Activated CD4-positive, alpha-beta T cell treated with anti-CD3 and anti-CD28 coated beads, Interleukin-2, Interleukin-4, amounts not matched to agents 100 ng/mL and 50 ng/mL, durations not matched to agents 16 hours and 8 hours (primary cell): ENCODE measurements at places on chromosomes 16 and 17.
A peak's percentile ranks its signal among the peaks of the same experiment; 100 is the strongest.

DNA sequence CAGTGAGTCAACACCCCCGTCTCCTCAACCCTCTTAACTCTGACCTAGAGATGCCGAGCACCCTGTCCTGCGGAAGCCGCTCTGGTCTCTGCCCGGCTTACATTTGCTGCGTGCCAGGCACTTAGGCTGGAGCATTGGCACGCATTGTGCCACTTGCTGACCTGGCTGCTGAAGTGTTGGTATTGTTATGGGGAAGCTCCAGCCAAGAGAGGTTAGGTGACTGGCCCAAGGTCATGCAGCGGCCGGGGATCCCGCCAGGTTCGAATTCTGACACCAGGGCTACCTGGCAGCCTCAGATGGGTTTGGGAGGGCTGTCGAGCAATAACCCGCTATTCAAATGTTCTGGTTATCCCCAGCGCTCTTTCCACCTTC, 5.0 kb upstream of the HSD17B1 start:
- no peak for DNase-seq

- DNase-seq, result no peak
Observed at GRCh38 chr17:28100251-28100650, 57.8 kb downstream of the NLK start.

GRCh38 chr16:27383556-27384243, 18.3 kb upstream of the IL21R start:
- no peak for DNase-seq

- DNase-seq, result no peak
Observed at GRCh38 chr17:33330877-33331276, 37.8 kb upstream of the ASIC2 start.

GRCh38 chr16:845351-845745, 44.8 kb upstream of the GNG13 start:
- no peak for DNase-seq

DNA sequence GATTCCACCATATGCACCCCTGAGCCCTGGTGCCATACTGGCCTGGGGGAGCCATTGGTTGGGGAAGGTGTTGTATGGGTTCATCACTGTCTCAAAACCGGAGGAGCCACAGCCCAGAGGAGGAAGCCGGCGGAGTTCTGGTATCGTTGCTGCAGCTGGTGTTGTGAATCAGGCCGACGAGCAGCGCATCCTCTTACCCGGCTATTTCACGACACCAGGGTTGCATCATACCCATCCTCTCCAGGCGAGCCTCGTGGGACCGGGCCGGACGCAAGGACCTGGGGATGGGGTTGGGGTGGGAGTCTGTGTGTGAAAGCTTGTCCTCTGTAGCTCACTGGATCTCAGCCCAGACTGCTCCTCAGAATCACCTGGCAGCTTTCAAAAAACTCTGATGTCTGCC, 6.6 kb upstream of the SLC12A3 start:
- no peak for DNase-seq

GRCh38 chr17:80166446-80166845, 3.4 kb upstream of the CARD14 start:
- no peak for DNase-seq

DNA sequence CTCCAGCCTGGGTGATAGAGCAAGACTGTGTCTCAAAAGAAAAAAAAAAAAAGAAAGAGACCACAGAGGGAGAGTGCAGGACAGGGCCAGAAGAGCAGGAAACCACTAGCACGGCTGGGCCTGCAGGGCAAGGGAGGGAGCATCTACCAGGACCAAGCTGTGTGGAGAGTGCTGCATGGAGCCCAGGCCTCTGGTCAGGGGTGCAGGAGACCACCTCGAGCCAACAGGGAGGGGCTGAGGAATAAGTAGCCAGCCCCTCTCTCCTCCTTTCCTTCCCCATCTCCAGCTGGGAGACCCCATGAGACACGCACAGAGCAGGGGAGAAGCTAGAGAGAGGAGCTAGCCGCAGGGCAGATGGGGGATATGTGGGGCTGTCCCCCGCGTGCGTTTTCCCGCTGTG, 67.0 kb upstream of the DNAH17 start:
- no peak for DNase-seq

DNA sequence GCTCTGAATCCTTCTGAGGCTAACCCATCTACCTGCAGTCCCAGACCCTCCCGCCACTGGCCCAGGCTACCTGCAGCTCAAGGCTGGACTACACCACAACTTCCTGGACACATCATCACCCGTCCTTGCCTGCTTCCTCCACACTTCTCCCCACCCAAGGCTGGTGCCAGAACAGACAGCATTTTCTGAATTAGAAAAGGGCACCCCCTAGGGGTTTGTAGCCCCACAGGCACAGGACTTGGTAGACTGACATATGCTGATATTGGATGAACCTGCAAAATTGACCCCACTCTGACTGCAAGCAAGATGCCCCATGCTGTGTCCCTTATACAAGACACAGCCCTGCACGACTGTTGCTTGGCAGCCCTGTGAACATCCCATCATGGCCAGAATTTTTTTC, 271.5 kb upstream of the C16orf82 start:
- peak; percentile 28 for DNase-seq

- DNase-seq, result no peak
Observed at GRCh38 chr16:87982581-87983041, 31.4 kb downstream of the BANP start.

- no peak for DNase-seq
Observed at GRCh38 chr16:609984-610383, 20.1 kb downstream of the RAB40C start.

GRCh38 chr17:9944704-9945103, 39.6 kb upstream of the RCVRN start:
- DNase-seq, result no peak

- DNase-seq, result no peak
Observed at GRCh38 chr17:63335831-63336230, 110.3 kb downstream of the CYB561 start.

- peak; percentile 10 for DNase-seq
Observed at GRCh38 chr17:31596382-31597323, 205.2 kb downstream of the RAB11FIP4 start.

DNA sequence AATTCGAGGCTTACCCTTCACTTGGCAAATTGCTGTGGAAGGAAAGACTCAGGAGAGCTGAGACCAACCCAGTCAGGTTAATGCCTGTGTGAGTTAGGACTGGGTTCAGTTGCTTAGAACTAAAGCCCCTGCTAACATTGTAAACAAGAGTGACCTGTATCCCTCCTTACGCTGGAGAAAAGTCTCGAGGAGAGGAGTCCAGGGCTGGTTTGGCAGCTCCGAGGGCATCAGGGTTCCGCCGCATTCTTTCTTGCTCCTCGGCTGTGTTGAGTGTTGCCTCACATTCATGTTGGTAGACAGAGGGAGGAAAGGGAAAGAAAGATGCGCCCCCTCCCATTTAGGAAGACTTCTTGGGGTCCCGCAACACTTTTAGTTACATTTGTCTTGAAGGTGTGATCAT, 18.5 kb downstream of the VPS35L start:
- DNase-seq, result no peak

GRCh38 chr16:58264961-58265479, 29.8 kb downstream of the PRSS54 start:
- peak; percentile 29 for DNase-seq

- DNase-seq, result no peak
Observed at GRCh38 chr16:79537584-79537983, 63.0 kb downstream of the MAF start.

- DNase-seq, result no peak
Observed at GRCh38 chr17:13106171-13106570, 88.3 kb upstream of the ELAC2 start.

- peak; percentile 16 for DNase-seq
Observed at GRCh38 chr16:78743556-78743955, 644.1 kb downstream of the WWOX start.

DNA sequence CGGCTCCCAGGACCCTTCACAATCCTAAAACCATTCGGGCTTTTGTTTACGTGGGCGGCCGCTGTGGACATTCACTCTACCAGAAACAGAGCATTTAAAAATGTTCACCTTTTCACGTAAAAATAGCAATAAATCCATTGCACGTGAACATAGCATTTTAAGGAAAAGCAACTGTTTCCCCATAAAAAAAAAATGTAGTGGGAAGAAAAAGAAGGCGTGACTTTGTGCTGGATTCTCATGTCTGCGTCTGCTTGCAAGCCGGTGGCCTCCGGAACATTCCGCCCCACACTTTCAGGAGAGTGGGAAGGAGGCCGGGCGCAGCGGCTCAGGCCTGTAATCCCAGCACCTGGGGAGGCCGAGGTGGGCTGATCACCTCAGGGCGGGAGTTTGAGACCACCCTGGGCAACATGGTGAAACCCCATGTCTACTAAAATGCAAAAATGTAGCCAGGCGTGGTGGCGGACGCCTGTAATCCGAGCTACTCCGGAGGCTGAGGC, 13.4 kb upstream of the GNG13 start:
- DNase-seq, result no peak

DNA sequence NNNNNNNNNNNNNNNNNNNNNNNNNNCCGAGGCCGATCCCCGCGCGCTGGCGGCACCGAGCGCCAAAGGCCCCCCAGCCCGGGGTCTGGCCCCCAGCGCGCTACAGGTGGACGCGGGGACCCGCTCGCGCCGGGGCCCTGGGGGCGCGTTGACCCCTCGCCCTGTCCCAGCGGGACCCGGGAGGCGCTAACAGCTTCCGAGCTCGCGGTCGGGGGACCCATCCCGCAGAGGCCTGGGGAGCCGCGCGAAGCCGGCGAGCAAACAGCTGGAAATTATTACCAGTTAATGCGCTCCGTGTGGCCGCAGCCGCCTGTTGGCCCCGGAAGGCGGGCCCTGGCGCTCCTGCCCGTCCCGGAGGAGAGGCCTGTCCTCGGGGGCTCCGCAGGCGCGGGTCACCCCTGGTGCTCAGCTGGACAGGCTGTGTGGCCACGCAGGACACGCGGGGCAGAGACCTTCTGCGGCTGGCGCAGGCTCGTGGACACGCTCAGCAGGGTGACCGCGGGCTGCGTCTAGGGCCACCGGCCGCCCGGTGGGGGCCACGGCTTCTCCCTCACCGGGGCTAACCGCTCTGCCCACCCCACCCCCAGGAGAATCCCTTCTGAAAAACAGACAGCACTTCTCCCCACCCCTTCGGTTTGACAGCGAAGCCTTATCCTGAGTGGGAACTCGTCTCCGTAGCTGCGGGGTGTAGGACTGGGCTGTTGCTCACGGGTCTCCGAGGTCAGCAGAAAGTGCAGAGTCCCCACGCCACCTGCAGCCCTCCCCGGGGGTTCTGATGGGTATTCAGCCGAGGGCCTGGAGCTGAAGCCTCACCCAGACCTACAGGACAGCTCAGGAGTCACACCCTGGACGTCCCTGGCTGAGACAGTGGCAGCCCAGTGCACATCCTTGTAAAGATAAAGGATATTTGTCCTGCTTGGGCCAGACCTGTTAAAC, 138.7 kb upstream of the RPH3AL start:
- no peak for DNase-seq

DNA sequence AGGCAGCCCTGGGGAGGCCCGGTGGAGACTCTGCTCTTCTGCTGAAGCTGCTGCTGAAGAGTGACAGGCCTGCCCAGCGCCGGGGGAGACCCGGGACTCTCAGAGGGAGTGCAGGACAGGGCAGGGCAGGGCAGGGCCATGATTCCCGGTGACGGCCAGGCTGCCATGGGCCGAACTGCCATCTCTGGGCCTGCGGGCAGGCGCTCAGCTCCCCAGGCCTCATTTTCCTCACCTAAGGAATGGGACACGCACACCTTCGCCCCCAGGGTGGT, 22.6 kb upstream of the SSTR5 start:
- DNase-seq, result no peak

- DNase-seq, result no peak
Observed at GRCh38 chr17:37273409-37274051, 102.3 kb upstream of the C17orf78 start.

GRCh38 chr16:28062847-28063521, 530 bp downstream of the GSG1L start:
- DNase-seq, result no peak

GRCh38 chr17:45824901-45825492, 19.7 kb upstream of the SPPL2C start:
- no peak for DNase-seq

DNA sequence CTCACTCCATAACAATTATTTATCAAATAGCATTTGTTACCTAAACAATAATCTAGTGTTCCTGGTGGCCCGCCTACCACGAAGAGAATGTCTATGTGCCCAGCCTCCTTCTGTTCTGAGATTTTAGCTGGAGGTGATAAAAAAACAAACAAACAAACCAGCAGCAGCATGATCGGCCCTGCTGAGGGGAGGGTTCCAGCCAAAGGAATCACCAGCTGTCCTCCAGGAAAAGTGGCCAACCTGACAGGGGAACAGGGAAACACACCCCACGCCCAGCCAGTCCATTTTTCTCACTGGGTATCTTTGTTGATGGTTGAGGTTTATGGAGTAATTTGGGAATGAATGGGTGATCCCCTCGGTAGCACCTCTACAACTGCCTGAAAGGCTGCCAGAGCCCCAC, 203.0 kb upstream of the DYNLRB2 start:
- DNase-seq, result no peak

GRCh38 chr16:30764816-30765465, 2.8 kb downstream of the RNF40 start:
- no peak for DNase-seq

GRCh38 chr16:81905277-81905676, 106.0 kb downstream of the SDR42E1 start:
- no peak for DNase-seq

DNA sequence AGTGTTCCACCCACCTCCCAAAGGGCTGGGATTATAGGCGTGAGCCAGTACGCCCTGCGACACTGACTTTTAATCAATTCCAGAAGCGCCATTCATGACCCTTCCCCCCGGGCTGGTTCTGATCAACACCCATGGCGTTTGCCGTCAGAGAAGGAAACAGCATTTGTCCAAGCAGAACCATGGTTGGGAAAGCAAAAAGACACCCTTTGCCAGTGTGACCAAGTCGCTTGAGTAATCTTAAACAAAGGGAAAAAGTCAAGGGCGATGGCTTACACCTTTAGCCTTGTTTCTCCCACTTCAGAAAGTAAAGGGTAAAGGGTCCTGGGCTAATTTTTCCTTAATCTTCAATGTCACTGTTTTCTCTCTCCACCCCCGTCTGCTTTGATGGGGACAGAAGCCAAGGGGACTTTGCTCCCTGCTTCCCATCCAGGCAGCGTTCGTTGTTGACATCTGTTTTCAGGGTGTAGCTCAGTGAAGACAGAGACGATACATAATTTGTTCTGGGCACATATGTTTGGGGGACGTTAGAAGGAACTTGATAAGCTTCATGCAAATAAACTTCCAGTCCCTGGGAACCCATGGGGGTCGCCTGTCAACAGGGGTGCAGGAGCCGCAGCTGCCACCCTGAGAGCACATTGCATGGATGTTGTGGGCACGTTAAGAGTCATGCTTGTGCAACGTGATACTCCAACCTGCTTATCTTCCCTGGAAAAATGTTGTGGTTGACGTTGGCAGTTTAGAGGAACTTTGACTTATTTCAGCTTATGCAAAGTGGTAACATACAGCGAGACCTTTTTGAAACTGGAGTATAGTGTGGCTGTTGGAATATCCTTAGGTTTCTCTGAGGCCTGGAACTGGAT, 50.6 kb upstream of the TANGO6 start:
- DNase-seq, result no peak

DNA sequence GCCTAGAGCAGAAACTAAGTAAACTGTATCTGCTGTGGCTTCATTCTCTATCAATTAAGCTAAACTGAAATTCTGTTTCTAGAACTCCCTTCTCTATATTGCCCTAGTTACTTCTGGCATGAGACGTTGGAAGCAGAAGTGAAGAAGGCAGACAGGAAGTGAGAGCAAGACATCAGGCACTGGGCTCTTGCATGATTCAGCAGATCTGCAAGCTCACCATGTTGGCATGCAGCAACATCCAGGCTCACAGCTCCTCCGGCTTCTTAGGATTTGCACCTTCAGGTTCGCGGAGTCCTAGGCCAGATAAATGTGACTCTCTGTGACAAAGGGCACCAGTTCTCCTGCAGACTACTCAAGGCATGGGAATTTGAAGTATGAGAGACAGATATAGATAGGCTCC, 148.3 kb downstream of the CDH8 start:
- no peak for DNase-seq
